ENCODE measurements at places on chromosomes 2 and 18.

GRCh38 chr2:43611987-43612894 lies 16.4 kb upstream of the THADA start:
- peak; percentile 20 for DNase-seq

DNA sequence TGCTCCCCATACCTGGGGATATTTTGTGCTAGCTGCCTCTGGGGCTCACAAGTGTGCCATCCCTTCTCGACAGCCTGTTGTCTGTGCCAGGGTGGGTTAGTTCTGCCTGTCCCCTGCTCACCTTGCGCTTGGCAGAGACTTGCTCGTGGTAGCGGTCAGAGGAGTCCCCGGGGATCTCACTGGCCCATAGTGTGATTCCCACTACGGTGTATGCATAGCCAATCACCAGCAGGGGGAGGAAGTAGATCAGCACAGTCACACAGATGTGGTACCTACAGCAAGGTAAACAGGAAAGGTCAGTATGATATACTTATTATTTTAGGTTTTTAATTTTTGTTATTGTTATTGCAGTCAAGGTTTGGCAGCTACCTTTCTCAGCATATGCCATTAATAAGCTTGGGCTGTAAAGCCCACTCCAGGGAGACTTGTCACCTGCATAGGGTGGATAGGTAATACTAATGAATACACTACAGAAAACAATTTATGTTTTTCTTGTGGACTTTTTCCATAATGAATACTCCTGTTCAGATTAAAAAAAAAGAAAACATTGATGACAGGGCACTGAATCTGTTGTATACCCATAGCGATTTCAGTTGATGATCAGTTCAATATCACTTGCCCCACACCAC lies 95.2 kb downstream of the POLE4 start:
- no peak for DNase-seq

DNA sequence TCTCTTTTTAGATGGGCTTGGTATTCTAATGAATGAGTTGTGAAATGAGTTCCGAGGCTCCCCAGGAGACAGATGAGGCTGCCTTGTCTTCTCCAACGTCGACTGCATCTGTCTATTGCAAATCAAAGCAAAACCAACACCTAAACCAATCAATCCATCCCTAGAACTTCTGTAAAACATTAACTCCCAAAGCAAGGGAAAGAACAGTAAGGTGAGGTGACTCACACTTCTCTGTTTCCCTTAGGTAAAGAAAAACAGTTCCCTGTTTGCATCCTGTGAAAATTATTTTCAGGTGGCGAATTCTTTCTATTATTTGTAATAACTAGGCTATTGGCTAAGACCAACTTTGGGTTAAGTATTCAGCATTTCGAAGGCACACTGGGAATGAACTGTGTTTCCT lies 249.4 kb downstream of the EPHA4 start:
- DNase-seq, result no peak

GRCh38 chr2:53770264-53770663 lies 2.7 kb downstream of the CHAC2 start:
- DNase-seq, result no peak

GRCh38 chr2:126855606-126856005 lies 43.1 kb upstream of the TEX51 start:
- DNase-seq, result no peak

GRCh38 chr2:20561637-20562454 lies 89.1 kb downstream of the HS1BP3 start:
- peak; percentile 66 for DNase-seq

DNA sequence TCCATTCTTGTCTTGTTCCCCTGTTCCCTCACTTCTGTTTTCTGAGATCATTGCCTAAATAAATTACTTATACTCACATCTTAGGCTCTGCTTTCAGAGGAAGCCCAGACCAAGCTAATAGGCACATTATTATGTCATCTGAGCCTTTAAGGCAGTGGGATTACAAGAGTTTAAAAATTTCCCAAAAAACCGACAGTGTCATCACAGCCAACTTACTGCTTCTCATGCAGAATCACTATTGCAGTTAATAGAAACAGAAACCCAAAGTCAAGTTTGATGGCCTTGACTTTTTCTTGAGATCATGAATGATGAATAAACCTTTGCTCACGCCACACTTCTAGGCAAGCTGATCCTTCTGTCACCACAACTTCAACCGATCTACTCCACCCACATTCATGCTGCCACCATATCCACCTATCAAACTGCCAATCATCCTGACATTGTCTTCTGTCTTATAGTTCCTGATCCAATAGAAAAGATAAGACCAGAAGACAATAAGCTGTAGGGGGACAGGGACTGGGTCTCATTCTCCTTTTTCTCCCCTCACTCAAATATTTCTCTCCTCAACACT lies 142.7 kb upstream of the CREB1 start:
- no peak for DNase-seq

All from HS-5 (cell line).